ENCODE measurements at places on chromosomes 5 and 9.

DNA sequence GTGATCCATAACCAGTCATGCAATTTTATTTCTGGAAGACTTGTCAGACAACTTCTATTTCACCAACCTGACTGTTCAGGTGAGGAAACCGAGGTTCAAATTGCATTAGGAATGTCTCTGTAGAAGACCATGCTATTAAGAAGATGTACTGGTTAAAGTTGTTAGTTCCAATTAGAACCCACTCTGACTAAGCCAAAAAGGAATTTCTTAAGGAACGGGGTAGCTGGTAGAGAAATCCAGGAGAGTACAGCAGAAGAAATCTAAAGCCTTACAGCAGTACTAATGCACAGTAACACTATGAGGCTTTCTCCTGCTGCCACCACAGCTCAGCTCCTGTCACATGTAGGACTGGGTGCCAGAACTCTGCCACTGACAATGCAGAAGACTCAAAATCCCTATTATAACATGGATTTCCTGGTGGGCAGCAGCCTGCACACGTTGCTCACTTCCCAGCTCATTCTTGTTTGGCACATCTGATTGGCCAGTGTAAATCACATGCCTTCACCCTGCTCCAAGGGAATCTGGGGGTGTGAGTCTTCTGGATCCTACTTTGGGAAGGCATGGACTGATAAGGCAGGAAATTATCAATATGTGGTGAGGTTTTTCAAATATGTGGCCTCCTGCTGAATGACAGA, 37.1 kb downstream of the CAST start:
- DNase-seq = no peak

GRCh38 chr5:17169507-17169906, 47.9 kb upstream of the BASP1 start:
- no peak for DNase-seq

- DNase-seq = no peak
Observed at GRCh38 chr9:96187151-96187555, 114.8 kb downstream of the HSD17B3 start.

DNA sequence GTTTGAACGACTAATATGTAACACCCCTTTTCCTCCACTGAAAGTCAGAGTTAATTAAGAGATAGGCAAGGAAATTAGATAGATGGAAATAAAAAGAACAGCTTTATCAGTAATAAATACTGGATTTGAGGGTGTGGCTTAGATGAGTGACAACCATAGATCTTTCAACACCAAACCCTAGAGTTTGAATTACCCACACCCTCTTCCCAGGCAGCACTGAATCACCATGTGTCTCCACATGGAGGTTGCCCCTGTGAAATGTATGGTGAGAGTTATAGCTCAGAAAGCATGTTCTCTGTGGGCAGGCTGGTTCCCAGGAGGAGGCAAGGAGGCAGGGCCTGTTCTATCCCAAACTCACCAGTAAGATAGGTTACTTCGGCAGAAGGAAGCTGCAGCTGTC, 69.7 kb downstream of the TMEM174 start:
- DNase-seq = no peak

- DNase-seq = peak; percentile 49
Observed at GRCh38 chr9:101485924-101486692, 47.5 kb upstream of the RNF20 start.

DNA sequence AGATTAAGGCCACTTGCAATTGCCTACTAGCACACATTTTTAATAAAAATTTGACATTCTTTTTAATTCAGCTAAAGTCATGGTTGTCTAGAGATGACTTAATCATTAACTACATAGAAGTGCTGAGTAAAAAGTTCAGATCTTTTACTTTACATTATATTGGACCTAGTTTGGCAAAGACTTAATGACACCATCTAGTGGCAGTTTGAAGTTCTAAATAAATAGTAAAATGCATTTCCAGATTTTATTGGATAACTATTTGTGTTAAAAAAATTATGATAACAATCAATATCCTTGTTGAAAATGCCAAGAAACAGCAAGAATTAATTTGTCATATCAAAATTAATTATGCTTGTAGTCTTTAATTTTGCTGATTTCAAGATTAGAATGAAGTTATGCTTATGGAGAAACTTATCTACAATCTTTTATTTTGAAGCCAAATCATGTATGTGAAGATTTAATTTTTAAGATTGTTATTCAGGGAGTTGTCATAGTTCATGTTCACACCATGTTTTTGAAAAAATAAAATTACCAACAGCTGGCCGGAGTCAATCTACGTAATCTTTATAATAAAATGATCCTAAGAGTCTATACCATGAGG, 69.6 kb upstream of the PJA2 start:
- peak; percentile 28 for DNase-seq

DNA sequence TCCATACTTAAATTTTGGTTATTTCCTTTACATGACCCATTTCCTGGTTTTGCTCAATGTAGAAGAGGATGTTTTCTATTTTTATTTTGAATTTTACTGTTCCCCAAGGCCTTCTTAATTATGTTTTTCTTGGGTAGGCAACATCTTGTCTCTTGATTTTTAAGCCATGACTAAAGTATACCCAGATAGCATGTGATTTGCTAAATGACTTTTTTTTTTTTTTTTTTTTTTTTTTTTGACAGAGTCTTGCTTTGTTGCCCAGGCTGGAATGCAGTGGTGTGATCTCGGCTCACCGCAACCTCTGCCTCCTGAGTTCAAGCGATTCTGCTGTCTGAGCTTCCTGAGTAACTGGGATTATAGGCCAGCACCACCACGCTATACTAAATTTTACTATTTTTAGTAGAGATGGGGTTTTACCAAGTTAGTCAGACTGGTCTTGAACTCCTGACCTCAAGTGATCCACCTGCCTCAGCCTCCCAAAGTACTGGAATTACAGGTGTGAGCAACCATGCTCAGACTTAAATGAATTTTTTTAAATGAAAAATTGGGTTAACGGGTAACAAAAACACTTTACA, 198.6 kb upstream of the DAB2 start:
- DNase-seq = no peak

- DNase-seq = no peak
Observed at GRCh38 chr5:60521376-60522291, 178.3 kb downstream of the DEPDC1B start.

DNA sequence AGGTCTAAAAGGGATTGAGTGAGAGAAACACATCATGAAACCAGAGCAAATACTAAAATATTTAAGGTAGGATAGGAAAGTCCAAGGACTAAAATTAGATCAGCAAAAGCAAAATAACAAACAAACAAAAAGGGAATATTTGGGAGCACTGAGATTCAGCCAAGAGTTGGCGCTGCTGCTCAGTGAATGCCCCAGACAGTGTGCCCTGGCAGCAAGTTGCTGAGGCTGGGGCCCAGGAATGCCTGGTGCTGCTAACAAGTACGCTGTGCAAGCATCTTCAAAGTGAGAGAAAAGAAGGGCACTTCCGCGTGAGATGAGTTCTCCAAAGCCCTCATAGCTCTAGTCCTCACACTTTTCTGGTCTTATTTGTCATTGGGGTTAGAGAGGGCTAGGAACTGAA, 603.3 kb downstream of the EFNA5 start:
- DNase-seq = no peak

DNA sequence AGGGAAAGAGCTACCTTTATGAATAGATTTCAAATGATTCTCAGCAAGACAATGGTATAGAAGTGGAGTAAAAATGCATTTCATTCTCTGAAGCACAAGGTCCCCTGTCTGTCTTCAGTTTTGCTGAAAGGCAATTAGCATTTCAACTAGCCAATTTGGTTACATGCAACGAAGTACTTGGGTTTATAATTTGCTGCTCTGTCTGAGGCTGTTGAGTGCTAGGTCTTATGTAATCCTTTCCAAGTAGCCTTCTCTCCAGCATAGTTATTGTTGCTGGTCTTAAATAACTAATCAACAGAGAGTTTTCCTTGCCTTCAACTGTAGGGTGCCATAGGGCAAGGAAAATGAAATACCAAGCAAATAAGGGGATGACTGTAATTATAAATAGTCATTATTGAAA, 4.5 kb downstream of the ADGRV1 start:
- DNase-seq = peak; percentile 60

DNA sequence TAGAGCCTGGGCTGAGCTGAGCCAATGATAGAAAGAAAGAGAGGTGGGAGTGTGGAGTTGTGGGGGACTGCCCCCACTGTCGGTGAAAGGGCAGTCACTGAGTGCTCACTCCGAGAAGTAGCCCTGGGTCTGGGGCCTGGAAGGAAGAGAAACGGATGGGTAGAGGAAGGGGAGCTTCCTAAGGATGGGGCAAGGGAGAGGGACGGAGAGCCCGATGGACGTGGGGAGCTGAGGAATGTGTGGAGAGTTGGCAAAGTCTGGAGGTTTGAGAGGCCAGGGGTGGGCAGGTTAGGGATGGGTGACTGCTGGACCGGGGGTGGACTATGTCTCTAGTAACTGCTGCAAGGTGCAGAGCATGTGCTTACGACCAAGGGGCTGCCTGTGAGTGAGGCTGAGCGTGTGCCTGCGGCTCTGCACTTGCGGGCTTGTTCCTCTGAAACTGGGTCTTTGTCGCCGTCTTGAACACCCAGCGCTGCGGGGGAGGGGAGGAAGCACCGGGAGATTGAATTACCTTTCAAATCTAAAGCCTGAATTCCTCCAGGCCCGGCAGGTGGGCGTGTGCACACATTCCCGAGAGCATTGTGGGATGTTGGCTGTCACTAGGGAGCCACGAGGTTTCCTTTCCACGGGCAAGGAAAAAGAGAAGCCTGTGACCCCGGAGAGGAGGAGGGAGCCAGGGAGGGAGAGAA, 76.4 kb upstream of the ARAP3 start:
- no peak for DNase-seq

- no peak for DNase-seq
Observed at GRCh38 chr9:33791117-33791516, 4.2 kb upstream of the PRSS3 start.

DNA sequence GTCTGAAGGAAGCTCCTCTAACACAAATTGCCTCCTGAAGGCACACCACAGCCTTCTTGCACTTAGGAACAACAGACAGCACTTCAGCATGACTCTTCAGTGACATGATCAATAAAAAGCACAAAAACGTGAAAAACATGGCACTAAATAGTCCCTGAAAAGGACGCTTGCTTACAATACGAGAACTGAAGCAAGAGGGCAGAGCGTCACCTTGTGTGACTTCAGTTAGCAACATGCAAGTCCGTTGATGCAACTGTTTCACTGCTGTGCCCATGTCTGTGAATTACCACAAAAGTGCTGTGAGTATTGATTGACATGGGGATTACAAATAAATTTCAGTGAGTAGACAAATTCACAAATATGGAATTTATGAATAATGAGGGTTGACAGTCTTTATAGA, 219.9 kb upstream of the GAS1 start:
- no peak for DNase-seq

- DNase-seq = no peak
Observed at GRCh38 chr9:69299826-69300225, 25.2 kb upstream of the ENTREP1 start.

- DNase-seq = no peak
Observed at GRCh38 chr5:149371296-149371962, 7.7 kb downstream of the IL17B start.

- no peak for DNase-seq
Observed at GRCh38 chr9:121807069-121807822, 155.8 kb downstream of the DAB2IP start.

DNA sequence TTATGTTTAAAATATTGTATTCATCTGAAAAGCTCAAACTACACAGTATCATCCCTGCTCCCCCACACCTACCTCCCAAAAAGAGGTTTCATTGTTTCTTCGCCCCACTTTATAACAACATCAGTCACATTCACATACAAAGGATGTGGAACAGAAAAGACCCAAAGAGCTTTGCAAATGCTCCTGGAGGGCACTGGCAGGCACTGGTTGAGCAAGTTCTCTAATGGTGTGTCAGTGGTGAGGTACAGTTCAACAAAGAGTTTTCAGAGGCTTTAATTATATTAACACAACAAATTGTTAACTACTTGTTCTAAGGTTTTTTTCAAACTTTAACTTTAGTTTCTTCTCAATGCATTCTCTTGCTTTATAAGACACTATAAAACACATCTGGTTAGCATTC, 54.1 kb upstream of the ECM2 start:
- DNase-seq = no peak

GRCh38 chr9:110782701-110783100, 114.1 kb downstream of the MUSK start:
- DNase-seq = no peak

DNA sequence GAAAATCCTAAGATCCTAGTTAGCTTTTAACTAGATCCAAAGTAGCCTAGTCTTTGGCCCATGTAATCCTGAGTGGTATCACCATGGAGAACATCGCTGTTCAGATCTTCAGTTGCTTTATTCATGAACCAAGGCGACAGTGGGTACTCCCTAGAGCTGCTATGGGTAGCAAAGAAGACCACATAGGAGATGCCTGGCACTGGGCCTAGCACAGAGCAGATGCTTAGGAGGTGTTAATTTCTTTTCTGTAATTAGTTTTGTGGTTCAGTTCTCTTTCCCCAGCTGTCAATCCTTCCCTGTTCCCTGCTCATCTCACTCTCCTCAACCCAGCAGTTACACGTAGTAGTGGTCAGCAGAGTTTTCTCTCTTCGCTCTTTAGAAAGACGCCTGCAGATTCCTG, 9.3 kb downstream of the CAST start:
- DNase-seq = peak; percentile 8

GRCh38 chr5:74233571-74233970, 407.0 kb downstream of the ENC1 start:
- no peak for DNase-seq

DNA sequence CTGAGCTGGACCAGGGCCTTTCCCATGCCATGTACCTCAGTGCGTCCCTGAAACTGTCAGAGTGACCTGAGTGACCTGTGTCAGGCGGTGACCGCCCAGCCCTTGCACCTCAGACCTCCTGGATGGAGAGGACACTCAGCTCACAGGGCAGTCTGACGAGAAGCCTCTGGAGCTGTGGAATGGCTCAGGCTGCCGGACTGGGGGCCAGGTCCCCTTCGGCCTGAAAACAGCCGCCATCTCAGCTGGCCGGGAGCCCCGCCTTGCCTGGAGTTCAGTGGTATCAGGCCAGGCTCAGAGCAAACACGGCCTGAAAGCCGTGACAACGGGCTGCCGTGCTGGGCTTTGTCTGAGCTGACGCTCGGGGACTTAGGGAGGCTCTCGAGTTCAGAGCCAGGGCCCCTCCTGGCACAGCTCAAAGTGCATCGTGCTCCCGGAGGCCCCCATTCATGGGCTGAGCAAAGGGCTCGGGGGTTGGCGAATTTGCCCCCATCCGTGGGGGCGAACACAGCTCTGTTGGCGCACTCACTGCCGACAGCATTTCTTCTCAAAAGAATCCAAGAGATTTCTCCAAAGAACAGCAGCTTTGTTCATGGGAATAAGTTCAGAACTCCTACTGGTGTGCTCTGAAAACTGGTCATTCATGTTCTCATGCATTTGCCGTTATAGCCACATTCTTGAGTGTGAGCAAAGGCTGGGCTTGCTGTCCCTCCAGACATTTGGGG, 8.4 kb upstream of the SLC9A3 start:
- no peak for DNase-seq
